ENCODE measurements at places on chromosomes 3 and 15.

DNA sequence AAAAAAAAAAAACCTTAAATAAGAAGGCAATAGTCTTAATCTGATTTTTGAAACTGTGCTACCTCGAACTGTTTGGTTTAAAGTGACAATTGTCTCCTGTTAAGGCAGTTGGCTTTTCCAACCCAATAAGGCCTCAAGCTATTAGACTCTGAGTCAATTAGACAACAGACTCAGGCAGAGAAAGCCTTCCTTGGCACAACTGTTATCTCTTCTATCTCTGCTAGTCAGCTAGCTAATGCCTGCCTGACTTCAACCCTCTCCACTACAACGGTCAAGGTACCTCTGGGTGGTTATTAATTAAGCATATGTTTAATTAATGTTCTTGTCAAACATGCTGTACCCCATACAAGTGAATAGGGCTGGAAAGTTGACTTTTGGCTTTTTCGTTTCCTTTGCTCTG, 110.2 kb upstream of the NLGN1 start:
- no peak for DNase-seq

DNA sequence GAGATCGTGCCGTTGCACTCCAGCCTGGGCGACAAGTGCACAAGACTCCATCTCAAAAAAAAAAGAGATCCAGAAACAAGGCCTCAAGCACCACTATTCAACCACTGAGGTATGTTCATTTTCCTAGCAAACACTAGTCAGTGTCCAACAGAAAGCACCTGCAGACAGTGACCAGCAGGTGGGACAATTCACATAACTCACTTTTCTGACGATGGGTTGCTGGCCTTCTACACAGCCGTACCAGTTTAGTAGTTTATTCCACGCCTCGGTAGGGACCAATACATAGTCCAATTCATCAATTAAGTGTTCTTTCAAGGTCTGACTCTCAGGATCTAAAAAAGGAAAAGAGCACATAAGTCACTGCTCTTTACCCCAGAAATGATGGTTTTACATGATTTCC, 12.4 kb downstream of the USP4 start:
- DNase-seq = no peak

GRCh38 chr15:99631255-99631654, 65.5 kb downstream of the MEF2A start:
- no peak for DNase-seq

DNA sequence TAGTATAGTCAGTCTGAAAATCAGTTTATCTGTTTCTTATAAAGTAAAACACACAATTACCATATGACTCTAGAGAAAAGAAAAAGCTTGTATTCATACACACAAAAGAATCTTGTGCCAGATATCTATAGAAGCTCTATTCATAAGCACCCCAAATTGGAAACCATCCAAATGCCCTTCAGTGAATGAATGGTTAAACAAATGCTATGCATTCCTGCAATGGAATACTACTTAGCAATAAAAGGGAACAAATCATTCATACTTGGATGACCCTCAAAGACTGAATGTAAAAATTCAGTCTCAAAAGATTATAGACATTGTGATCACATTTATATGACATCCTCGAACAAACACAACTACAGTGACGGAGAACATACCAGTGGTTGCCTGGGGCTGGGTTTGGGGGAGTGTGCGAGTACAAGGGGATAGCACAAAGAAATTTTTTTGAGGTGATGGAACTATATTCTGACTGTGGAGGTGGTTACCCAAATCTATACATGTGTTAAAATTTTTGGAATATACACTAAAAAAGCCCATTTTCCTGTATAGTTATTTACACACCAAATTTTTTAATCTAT, 680.6 kb downstream of the NTRK3 start:
- DNase-seq = no peak

DNA sequence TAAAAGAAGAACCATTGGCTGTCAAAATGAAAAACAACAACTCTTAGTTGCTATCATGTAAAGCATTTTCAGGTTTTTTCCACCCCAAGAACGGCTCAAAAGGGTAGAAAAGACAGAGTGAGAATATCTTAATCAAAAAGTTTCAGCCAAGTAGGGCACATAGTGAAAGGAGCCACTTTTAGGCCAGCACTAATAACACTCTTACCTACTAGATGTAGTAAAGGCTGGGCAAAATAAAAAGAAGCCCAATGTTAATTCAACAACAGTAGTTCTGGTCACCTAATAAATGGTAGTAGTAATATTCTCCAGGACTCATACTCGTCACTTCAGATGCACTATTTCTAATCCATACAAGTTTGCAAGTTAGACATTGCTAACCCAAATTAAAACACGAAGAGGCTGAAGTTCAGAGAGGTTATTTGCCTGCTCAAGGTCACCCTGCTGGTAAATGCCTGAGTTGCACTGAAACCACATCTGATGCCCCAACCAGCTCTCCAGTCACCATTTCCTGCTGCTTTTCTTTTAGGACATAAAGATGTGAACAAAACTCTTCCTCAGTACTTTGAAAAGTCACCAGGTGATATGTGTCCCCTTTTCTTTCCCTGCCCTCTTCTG, 7.5 kb downstream of the GOLIM4 start:
- no peak for DNase-seq

- no peak for DNase-seq
Measured at GRCh38 chr3:8632402-8633237, 12.0 kb downstream of the SSUH2 start.

DNA sequence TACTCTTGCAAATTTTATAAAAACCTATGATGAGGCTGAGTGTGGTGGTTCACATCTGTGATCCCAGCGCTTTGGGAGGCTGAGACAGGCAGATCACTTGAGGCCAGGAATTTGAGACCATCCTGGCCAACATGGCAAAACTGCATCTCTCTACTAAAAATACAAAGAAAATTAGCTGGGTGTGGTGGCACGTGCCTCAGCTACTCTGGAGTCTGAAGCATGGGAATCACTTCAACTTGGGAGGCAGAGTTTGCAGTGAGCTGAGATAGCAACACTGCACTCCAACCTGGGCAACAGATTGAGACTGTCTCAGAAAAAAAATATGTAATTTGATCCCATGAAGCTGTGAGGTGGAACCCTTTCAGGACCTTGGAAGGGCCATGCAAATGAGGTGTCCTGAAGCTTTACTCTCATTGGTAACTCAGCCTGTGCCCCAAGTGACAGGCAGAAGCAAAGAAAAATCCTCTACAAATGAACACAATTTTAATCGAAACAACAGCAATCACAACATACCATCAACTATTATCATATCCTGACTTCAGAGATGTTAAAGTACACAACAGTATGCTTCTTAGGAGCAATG, 84.6 kb upstream of the CDV3 start:
- DNase-seq = no peak

GRCh38 chr3:197953881-197954280, 3.9 kb downstream of the RPL35A start:
- no peak for DNase-seq

DNA sequence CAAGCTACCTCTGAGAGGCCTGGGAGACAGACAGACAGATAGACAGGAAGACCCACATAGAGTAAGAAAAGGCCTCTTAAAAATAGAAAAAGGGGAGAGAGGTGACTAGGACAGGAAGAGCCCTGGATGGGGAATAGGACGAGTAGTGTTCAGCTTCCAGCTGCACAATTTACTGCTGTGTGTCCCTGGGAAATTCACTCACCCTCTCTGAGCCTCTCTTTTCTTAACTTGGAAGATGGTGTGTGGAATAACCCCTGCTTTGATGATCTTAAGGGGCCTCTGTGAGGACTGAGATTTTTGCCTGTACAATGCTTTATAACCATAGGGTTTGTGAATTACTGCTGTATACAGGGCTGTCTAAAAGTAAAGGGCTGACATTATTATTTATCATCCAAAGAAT, 37.5 kb downstream of the FEM1B start:
- no peak for DNase-seq

DNA sequence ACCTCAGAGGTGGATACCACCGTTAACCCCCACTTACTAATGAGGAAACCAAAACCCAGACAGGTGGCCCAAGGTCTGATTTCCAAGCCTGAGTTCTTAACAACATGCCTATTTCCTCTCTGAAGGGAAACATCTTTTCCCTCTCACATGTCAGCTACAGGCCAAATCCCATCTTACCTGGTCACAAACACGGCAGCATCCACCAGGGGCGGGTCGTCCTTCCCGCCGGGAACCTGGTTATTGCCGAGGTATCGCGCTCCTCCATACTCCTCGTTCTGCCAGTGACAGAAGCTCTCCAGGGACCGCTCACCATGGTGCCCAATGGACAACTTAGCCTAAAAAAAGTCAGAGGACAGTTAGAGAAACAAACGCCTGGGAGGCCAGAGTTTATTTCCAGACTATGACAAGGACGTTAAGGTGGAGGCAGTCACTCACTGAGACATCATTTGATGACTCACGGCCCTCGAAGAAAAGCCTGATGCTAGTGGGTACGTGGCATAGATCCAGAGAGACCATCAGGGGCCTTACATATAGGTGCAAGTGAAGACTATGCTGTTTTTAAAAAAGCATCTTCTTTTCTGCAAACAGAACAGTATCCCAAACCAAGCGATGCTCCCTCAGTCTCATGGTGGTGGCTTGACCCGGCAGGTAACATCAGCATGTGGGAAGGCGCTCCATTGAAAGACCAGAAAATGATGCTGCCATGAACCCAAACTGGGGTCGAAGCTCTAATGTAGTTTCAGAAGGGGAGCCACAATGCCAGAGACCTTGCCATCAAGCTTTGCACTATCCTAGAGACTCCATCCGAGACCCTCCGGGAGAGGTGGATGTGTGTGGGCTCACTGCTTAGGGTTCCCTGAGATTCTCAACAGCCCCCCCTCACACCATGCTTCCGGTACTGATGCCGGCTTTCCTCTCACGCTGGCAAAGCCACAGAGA, 80.2 kb downstream of the ADAMTS17 start:
- DNase-seq = no peak

GRCh38 chr3:164539215-164539614, 539.1 kb downstream of the SI start:
- no peak for DNase-seq

- DNase-seq = no peak
Measured at GRCh38 chr3:73030073-73030597, 31.3 kb upstream of the EBLN2 start.

DNA sequence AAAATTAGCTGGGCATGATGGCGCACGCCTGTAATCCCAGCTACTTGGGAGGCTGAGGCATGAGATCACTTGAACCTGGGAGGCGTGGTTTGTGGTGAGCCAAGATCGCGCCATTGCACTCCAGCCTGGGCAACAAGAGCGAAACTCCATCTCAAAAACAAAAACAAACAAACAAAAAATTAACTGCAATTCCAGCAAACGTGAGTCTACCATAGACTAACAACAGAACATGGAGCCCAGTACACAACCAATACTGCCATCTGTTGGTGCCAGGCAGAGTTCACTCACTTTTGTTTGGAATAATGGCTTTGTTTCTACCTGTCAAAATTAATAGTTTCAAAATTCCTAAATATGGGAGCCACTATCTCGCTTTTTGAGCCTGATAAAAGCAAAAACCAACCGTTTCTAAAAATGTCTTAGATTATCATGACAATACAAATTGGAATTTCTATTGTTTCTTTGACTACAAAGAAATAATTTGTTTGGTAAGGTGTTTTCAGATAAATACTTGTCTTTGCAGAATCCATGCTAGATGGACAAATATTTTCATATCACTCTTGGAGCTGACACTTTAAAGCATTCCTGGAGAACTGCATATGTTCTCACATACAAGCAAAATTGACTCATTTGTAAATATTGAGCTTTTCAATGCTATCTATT, 45.0 kb downstream of the GPR176 start:
- DNase-seq = no peak

- no peak for DNase-seq
Measured at GRCh38 chr3:30622790-30623189, 16.4 kb downstream of the TGFBR2 start.

DNA sequence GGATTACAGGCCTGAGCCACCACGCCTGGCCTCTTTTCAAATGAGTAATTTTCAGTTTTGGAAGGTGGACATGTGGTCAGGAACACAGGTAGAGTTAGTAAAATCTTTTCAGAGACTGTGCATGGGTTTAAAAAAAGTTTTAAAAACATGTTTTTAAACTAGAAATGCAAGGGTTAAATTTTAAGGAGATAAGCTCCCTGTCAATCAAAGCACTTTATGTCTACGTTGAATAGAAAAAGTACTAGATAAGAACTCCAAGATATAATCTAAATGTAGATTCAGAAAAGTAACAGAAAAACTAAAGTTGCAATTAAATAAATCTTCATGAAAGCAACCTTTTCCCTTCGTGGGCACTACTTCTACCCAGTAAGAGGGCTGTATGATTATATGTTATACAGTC, 131.7 kb downstream of the CLASP2 start:
- no peak for DNase-seq

DNA sequence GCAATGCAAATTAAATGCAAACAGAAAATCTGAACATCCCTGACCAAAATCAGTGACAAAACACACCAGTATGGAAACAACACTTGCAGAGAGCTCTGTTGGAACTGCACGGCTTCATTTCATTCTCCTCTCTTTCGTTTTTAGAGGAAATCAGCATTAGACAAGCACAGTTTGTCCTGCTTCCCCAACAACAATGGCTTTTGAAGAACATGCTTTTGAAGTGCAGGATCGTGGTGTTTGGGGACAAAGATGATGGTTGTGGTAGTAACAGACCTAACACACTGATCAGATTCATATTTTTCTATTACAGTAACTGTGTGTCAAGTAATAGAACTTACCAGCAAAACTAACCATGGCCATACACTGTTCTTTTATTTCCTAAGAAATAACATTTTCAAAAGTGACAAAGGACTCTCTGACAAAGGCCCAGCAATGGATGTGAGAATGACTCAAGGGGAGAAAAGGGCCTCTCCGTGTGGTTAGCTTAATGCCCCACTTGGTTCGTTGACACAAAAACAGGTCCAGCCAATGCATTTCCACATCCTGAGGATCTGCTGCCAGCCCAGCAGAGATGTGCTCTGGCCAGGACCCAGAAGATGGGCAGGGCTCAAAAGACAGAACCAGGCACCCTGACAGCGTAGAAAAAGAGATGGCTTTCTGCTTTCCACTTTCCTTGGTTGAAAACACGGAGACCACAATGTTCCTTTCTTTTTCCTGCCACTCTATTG, 84.1 kb downstream of the CCNL1 start:
- no peak for DNase-seq

- DNase-seq = no peak
Measured at GRCh38 chr15:96252148-96252547, 78.4 kb upstream of the NR2F2 start.

DNA sequence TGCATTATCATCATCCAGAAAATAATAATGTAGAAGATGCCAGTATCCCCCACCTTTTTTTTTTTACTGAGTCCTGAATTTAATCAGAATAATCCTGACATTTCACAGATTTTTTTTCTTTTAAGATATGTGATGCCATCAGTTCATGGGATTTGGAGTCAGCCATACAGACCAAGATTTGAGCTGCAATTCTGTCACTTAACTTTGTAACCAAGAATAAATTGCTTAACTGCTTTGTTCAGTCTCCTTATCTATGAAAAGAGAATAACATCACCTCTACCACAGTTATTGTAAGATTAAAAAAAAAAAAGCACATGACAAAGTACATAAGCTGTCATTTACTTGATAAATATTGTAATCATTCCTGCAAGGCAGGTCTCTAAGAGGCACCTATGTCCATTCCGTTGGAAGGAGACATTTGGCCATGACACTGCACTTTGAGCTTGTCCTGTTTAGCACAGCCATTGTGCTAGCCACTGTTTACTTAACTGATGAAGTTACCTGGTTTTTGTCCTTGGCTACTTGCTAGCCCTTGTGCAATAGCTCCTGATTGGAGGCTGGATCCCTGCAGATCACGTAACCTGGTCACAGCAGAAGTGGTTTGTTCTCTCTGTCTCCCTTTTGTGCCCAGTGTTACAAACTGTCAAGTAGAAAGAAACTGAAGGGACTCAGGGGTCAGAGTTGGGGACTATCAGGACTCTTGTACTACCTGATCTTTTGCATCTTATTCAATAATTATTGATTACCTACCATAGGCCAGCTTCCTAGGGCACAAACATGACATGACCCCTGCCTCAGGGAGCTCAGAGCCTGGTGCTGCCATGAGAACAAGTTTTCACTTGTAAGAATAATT, 306.0 kb downstream of the WDR72 start:
- DNase-seq = no peak

Data from activated CD8-positive, alpha-beta memory T cell treated with anti-CD3 and anti-CD28 coated beads for 1 hour (primary cell).